ENCODE measurements at places on chromosomes 1 and 21.

DNA sequence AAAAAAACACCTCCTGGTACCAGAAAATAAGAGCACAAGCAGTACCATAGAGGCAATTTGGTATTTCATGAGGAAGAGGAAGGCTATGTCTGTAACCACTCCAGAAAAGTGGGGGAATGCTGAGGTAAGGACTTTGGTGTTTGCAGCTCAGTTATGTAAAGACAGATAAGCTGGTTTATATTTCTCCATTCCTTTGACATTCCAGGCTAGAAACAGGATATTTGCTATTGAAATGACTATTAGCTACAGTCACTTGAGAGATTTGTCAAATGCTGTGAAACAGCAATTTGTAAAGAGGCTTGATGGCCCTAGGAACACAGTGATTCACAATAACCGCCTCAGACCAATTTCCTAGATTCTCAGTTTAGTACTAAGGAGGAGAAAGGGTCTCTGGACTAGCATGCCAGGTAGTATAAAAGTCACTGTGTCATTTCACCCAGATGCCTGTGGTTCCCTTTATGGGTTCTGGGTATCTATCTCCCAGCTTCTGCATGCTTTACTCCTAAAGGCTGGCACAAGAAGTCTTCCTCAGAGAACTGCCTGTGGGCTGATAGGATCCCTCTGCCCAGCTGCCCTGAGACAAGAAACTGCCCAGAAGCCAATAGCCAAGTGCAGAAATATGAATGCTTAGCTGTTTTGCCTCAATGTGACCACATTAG is 80.5 kb downstream of the VCAM1 start:
- peak; percentile 16 for DNase-seq

- DNase-seq = no peak
Measured at GRCh38 chr1:224274970-224275626, 54.9 kb downstream of the NVL start.

GRCh38 chr1:158019171-158019868 is 25.9 kb downstream of the KIRREL1 start:
- peak; percentile 84 for DNase-seq

GRCh38 chr1:218880484-218881060 is 293.1 kb upstream of the LYPLAL1 start:
- DNase-seq = no peak

DNA sequence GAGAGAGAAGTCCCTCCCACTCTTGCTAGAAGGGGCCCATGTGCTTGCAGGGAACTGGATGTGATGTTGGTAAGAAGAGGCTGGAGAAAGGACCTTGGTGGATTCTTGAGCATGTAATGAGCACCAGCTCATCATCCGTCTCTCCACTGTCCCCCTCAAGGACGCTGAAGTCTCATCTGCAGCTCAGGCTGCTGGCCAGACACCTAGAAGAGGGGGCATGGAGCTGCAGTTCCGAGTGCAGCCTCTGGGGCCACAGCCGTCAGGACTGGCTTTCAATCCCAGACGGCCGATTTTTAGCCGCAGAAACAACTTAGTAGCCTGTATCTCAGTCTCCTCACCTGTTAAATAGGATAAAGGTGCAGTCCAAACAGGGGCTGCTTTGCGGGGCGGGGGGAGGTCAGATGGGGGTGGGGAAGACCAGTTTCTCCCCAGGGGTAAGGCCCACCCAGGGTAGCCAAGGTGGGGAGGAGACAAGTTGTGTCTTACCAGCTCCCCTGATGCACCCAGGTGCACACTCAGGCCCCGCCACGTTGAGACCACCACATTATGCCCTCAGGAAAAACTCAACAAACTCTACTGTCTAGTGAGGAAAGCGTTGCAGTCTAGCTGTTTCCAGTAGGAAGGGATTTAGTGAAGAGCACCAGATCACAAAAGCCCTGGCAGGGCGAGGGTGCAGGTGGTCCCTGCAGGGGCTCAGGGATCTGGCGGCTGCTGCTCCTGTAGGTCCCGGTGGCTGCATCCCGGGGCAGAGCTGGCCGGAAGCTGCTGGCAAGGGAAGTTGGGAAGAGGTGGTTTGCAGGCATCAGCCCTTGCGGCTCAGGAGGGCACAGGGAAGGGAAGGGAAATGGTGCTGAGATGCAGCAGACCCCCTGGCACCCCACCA is 29.5 kb downstream of the LDLRAP1 start:
- DNase-seq = no peak

DNA sequence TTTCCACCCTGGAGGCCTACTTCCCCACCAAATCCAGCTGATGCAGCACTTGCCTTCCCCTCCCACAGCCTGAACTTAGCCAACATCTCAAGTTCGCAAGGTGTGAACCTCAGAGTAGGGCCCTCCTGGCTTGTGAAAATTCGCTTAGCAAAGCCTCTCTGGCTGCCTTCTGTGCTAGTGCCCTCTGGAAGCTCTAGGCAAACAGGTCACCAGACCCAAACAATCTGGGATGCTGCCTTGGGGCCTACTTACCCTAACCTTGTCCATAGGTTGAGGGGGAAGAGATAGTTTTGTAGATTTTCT is 30.3 kb upstream of the TRABD2B start:
- DNase-seq = no peak
